ENCODE measurements at places on chromosomes 11 and 22.

GRCh38 chr22:29632672-29633071 is 29.2 kb downstream of the NF2 start:
- DNase-seq = no peak

GRCh38 chr11:61512435-61512834 is 3.9 kb downstream of the LRRC10B start:
- no peak for DNase-seq

GRCh38 chr11:10728789-10729472 is 22.1 kb upstream of the CTR9 start:
- DNase-seq = no peak

DNA sequence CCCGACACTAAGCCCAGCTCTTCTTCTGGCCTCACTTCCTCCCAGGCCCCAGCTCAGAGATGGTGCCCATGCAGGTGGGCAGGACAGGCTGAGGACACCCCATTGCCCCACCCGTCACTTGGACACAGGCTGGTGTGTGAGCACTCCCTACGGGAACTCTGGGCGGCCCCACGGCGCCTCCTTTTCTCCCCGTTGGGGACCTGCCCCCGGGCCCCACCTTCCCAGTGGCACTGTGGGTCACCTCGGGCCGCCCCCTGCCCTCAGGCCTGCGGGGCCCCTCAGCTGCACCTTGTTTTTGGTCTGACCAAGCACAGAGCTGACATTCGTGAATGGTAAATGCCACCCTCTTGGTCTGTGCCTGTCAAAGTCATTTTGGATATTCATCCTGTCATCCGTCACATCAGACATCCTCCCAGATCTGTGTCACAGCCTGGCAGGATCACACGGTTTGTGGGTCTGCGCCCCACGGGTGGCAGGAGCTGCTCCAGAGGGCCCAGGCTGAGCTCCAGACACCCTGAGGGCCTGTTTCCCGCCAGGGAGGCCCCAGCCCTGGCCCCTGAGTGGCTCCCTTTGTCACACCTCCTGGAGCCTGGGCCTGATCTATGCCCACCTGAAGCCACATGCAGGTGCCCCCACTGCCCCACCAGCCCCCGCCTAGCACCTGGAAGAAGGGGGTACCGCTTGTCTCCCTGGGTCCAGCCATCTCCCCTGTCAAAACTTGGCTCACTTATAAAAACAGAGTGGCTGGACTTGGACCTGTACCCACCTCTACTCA is 1188.5 kb downstream of the BRD1 start:
- no peak for DNase-seq

GRCh38 chr11:95143106-95143681 is 53.5 kb downstream of the ENDOD1 start:
- no peak for DNase-seq

GRCh38 chr11:94782446-94782845 is 14.3 kb downstream of the AMOTL1 start:
- no peak for DNase-seq

DNA sequence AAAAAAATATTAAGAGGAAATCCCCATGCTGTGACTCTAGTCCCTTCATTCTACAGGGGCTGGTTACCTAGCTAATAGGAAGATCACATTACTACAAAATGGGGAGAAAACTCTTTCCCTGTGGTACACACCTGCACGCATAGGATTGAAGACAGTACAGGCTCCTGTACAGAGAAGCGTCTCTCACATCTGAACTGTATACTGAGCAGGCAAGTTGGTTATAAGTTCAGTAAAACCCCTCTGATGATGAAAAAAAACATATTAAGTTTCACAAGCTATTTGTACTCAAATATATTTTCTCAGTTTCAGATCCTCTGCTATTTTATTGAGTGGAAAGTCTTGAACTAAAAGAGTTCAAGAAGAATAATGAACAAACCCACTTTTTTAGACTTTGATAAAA is 156.9 kb upstream of the HSD17B12 start:
- no peak for DNase-seq
